ENCODE measurements at places on chromosomes 6 and 20.
A peak's percentile ranks its signal among the peaks of the same experiment; 100 is the strongest.

DNA sequence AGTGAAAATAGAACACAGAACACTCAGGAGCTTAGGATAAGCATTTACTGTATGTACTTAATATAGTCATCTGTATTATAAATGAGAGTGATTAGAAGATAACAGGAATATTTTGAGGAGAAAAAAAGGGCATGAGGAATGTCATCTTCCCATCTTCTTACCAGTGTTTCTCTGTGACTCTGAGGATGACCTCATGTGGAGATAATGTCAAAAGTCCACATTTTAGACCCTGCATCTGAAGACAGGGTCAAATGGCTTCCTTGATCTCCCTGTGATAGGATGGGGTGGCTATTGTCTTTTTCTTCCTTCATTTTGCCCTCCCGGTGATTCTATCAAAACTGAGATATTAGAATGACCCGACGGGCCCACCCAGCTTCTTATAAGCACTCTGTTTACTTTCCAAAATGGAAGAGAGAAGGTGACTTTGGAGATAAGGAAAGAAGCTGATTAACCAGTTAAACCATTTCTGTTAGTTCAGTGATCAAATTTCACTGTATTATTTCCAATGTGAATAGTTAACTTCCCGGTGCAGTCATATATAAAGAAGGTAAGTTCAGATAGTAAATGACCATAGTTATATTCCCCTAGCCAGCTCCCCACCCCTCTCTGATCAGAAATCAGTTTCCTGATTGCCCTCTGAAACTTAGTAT lies 115.7 kb upstream of the SALL4 start:
- DNase-seq: no peak

GRCh38 chr20:58398254-58398653 lies 9.2 kb downstream of the VAPB start:
- no peak for DNase-seq

- DNase-seq: no peak
Measured at GRCh38 chr6:49530141-49530776, 20.2 kb upstream of the C6orf141 start.

DNA sequence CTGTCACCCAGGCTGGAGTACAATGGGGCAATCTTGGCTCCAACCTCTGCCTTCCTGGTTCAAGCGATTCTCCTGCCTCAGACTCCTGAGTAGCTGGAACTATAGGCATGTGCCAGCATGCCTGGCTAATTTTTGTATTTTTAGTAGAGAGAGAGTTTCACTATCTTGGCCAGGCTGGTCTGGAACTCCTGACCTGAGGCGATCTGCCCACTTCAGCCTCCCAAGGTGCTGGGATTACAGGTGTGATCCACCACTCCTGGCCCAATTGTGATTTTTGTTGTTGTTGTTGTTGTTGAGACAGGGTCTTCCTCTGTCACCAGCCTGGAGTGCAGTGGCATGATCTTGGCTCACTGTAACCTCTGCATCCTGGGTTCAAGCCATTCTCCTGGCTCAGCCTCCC lies 69.3 kb downstream of the CBFA2T2 start:
- DNase-seq: no peak

DNA sequence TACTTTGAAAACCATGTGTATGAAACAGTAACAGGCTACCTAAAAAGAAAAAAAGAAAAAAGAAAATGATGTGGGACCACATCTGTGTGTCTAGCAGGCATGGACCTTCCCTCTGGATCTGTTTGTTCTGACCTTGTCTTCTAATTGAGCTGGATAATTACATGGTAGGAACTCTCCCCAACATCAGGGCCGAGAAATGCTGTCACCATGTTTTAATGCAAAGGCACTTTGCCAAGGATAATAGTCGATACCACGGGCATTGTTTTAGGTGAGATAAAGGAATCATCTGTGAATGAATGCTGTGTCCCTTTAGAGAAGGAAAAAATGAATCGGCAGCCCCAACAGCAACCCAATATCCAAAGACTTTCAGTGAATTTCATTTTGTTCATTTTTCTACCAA lies 149.1 kb downstream of the ZDHHC14 start:
- no peak for DNase-seq

DNA sequence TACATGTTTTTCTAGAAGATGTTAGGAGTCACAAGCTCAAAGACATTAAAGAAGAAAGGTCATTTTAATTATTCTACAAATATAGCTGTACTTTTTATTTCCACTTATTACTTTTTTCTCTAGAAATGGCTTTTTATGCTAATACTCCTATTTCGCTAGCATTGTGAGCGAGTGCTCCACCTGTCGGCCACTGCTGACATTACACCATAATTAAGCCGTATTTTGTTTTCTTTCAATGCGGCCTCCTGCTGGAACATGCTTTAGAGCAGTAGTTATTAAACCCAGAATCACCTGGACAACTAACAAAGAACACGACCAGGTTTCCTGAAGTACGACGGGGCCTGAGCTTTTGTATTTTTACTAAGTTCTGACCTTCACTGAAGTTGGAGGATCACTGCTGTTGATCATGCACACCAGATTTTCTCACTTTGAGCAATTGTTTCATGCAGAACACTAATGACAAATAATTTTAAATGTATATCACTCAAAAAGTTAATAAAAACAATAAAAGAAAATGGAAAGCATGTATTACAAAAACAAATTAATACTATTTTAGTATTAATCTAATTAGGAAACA lies 74.1 kb upstream of the PAK5 start:
- peak; percentile 34 for DNase-seq

- no peak for DNase-seq
Measured at GRCh38 chr6:15340105-15340601, 94.3 kb downstream of the JARID2 start.

DNA sequence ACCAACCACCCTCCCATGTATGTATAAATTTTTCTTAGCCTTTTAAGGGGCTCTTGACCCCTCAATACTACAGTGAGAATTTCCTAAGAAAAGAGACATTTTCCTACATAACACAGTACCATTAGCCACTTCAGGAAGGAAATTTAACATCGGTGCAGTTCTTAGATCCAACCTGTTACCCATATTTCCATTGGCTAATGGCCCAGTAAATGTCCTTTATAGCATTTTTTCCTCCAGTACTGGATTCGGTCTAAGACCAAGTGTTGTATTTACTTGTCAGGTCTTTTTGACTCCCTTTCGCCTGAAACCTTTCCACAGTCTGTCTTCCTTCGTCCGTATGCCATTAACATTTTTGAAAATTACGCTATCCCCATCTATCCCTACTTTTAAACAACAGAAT lies 173.4 kb upstream of the PMEPA1 start:
- no peak for DNase-seq

DNA sequence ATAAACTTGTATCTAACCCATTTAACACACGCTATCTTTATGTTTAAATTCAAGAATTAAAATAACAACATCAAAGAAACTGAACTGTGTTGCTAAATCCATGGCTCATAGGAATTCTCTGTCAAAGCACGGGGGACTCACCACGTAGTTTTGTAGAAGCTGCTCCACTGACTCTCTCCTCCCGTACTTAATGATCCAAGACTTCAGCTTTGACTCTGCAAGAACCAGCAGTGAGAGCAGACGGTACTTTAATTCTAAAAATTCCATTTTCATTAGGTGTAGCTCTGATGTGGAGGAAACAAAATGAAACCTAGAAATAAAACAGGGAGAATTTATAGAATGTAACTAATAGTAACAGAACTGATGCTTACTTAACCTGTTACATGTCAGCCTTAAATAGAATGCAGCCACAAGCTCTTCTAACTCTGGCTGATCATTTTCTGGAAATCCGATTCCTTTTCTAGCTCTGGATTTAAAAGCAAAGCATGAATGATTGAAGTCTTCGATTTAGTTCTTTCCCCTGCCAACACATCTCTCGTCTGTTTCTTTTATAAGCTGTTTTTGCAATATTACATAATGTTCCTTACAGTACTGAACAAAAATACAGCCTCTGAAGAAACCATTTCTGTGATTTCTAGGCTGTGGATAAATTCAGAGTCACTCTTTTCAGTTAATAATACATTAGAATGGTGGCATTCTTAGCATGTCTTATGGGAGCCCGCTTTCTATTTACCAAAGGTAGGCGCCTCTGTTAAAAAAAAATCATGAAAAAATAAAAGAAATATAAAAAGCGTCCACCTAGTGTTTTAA lies 165.5 kb downstream of the SYNE1 start:
- DNase-seq: no peak

DNA sequence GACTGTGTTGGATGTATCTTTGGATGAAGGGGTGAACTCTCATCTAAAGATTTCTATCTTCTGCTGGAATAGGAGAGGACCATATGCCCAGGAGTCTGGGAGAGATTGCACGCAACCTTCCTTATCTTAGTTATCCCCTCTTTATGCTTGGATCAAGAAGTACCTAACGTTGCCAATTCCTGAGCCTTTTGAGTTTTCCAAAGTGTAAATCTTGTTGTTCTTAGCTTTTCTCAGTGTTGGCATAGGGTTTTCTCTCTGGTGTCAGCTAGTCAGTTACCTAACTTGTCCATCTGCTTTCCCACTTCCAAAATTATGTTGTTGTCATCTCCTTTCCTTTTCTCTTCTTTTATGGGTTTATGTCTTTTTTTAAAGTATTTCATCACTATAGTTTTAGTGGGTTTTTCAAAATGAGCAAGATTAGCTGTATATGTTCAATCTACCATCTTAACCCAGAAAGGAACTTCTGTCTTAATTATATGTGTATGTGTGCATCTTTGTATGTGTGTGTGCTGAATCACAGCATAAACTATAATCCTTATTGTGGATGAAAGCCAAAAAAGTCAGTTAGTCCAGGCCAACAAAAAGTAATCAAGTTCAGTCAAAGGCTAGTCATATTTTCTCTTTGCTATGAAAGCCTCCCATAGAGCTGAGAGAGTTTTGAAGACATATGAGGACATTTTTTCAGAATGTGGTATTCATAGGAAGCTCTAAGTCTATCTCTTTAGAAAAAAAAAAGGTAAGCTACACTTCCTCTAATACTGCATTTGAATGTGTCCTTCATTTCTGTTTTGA lies 72.1 kb downstream of the KHDC1L start:
- no peak for DNase-seq

GRCh38 chr6:127031511-127031910 lies 87.0 kb upstream of the RSPO3 start:
- no peak for DNase-seq

DNA sequence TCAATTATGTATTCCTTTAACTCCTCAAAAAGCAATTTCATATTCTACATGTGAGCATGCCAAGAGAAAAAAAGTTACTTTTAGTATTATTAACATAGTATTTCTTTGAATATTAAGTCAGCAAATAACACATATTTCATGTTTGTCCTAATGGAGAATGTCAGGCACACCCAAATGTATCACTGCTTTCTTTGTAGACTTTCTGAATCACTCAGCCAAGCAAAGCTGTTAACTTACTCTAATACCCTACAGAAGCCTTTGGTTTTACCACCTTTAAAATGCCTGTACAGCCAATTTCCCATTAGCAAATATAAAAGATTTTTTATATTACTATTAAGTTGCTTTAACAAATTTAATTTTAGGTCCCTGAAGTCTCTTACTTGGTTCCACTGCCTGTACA lies 23.8 kb downstream of the FRK start:
- no peak for DNase-seq

- no peak for DNase-seq
Measured at GRCh38 chr20:1879934-1880333, 15.3 kb upstream of the SIRPA start.

GRCh38 chr6:131013495-131013894 lies 49.5 kb downstream of the EPB41L2 start:
- peak; percentile 54 for DNase-seq

DNA sequence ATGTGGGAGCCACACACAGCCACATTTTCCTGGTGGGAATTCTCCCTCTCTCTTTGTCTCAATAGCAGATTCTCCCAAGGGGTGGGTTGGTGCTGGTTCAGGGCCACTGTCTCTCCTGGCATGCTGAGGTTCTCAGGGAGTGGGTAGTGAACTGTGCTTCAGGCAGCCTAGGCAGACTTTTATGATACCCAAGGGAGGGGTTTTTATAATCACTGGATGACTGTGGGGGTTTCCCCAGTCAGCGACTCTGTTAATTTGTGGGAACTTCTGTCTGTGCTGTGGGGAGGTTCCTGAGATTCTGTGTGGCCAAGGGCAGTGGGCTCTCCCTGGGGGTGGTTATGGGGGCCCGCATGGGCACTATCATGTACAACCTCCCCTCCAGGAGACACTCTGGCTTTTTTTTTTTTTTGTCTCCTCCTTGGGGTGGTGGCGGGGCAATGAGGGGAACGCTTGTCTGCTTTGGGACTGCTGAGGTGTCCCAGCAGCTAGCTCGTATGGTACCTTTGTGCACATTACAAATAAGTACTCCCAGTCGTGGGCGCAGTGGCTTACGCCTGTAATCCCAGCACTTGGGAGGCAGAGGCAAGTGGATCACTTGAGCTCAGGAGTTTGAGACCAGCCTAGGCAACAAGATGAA lies 10.0 kb downstream of the PTK7 start:
- DNase-seq: no peak

DNA sequence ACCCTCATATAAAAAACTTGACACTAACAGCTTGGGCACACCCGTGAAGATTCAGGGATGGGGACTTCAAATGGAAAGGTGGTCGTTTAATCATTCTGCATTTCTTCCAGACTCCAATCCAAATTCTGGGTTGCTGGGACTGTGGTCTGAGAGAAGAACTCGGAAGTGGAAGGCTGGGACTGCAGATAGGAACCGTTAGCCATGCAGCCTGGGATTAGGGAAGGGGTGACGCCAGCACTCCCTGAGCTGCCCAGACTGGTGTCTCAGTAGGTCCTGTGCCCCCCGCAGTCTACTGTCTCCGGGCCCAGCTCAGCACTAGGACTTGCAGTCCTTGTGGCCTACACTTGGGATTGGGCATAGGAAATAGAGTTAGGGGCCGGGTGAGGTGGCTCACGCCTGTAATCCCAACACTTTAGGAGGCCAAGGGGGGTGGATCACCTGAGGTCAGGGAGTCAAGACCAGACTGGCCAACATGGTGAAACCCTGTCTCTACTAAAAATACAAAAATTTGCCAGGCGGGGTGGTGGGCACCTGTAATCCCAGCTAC lies 511 bp upstream of the CLIC1 start:
- DNase-seq: no peak

DNA sequence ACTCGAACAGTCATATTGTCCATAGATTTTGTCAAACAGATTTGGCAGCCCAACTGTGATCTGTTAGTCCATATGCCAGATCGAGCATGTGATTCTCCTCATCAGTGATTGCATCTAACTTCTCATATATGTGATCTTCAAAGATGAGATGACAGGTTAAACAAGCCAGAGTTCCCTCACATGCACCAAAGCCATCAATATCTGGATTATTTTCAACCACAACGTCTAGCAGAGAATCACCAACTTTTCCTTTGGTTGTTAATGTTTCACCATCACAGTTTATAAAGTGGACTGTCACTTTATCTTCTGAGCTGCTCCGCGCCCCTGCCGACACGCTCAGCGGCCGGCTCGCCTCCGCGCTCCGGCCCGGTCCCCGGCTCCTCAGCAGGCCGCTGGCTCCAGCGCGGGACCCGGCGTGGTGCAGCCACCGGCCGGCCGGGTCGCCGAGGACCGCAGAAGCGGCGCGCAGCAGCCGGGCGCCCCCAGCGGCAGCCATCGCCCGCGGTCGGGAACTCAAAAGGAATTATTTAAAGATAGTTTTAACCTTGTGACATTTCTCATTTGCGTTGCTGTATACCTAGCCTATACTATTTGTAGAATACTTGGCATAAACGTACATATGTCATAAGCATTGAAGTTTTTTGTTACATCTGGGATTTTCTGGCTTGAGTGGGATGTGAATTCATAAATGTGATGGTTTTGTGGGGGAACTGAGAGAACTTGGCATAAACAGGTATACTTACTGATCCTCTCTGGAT lies 40.1 kb upstream of the DYNLRB1 start:
- peak; percentile 57 for DNase-seq
